GM04503 (cell line): ENCODE measurements at places on chromosomes 1 and 21.

GRCh38 chr21:43744725-43745124 is 25.8 kb downstream of the PDXK start:
- no peak for DNase-seq

GRCh38 chr1:177665935-177666334 is 303.9 kb downstream of the SEC16B start:
- DNase-seq: no peak

- no peak for DNase-seq
Observed at GRCh38 chr1:59204001-59204400, 92.9 kb upstream of the FGGY start.

DNA sequence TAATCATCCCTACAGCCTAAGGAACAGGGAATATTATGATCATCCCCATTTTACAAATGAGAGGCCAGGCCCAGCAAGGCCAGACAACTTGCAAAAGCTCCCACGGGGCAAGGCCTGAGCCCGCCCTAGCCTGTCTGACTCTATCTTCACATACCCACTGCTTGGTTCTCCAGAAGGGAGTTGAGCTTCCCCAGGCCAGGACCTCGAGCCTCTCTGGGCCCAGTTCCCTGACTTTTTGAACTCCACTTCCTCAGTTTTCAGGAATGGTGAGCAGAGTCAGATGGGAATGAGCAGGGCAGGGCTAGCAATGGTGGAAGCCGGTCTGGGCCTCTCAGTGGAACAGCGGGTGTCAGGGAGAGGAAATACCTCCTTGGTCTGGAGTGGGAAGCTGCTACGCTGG is 39.3 kb downstream of the CACNA1S start:
- no peak for DNase-seq

GRCh38 chr1:173122344-173122935 is 71.7 kb upstream of the TNFSF18 start:
- DNase-seq: no peak

GRCh38 chr1:204503122-204503912 is 8.7 kb upstream of the PIK3C2B start:
- DNase-seq: no peak

DNA sequence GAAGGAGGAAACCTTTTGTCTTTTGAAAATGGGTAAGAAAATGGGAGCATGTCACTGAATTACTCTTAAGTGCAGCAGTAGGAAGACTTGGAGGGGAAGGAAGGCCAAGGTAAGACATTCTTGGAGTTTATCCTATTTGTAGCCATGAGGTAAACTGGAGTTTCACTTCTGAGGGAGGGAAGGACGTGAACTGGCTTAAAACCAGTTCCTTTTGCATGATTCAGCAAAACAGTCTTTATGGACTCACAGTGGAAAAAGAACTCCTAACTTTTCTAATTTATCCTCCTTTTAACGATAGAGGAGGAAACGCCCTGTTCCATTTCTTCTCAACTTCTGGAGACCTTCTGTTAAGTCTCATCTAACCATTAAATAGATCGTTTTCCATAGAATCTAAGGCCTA is 2.5 kb downstream of the PRDX6 start:
- no peak for DNase-seq

- DNase-seq: no peak
Observed at GRCh38 chr1:93344886-93345632, 648 bp upstream of the DR1 start.

DNA sequence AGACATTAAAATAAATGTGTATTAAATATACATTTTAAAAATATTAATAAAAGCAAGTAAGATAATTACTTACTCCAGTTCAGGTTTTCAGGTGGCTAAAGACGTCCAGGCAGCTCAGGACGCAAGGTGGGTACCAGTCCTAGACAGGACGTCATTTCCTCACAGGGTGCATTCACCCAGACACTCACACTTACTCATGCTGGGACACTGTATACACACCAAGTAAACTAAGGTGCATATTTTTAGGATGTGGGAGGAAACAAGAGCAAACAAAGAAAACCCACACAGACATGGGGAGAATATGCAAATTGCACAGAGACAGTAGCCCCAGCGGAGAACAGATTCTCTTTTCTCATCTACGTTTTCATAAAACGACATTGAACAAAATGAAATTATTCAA is 457.9 kb downstream of the BRINP3 start:
- DNase-seq: no peak

GRCh38 chr1:245276445-245276844 is 121.7 kb downstream of the KIF26B start:
- DNase-seq: no peak

DNA sequence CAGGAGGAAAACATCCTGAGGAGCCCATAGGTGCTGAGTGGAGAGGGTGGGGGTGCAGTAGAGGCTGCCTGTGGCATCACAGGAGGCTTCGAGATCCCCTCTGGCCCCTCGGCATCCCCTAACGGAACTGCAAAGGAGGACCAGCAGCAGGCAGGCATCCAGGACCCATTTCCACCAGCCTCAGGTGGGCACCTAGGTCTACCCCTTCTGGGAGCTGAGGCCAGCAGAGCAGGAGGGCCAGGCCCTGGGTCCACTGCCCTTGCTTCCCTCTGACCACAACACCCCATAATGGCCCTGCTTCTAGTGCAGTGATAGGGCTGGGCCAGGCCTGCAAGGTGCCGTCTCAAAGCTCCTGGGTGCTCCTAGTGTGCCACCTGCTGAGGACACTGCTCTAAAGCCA is 723.0 kb downstream of the PTPRU start:
- no peak for DNase-seq

DNA sequence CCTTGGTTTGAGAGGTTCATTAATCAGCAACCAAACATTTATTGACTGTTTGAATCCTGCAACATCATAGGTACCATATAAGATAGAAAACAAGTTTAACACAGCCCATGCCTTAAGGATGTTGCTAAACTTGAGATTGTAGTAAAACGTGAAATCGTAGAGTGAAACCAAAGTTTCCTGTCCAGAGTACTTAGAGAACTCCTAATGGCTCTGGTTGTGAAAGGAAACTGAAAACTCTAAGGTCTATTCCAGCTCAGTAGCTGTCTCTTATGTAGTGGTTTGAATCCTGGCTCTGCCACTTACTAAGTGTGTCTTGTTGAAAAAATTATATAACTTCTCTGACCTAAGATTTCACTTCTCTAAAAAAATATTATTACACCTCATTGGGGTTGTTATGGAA is 310.9 kb downstream of the NTNG1 start:
- DNase-seq: no peak

DNA sequence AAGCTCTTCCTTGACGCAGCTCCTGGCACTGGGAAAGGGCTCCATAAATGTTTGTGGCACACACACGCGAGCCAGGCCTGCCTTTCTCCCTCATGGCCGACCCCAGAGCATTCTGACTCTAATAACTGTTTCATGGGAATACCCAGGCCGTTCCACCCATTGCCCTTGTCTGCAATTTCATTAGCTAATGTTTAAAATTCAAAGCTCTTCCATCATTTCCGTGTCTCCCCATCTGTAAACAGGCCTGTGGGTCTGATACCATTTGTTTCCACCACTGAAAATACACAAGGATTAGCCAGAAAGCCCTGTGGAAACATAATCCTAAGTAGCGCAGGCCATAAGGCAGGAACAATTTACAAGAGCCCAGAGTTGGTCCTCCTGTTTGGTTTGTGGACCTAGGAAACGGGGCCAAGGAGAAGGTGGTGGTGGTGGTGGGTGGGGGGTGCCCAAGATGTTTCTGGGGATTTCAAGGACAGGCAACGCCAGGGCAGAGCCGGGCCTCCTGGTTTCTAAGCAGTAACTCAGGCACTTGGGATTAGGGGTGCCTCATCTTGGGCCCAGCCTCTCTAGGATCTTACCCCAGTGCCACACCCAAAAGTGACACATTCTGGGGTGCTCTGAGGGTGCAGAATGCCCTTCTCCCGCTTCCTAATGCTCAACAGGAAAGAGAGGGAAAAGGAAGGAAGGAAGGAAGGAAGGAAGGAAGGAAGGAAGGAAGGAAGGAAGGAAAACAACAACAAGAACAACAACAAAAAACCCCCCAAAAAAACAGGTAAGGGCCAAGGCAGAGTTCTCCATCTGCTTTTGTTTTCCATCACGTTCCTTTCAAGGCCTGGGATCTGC is 79.4 kb downstream of the SSBP3 start:
- DNase-seq: no peak

DNA sequence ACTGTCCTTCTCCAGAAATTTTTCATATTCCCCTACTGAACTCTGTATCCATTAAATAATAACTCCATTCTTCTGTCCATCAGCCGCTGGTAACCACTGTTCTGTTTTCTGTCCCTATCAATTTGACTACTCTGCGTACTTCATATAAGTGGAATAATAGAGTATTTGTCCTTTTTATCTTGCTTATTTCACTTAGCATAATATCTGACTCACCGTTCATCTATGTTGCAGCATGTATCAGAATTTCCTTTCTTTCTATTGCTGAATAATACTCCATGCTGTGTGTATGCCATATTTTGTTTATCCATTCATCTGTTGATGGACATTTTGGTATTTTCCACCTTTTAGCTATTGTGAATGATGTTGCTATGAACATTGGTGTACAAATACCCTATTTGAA is 71.9 kb downstream of the CEP350 start:
- DNase-seq: no peak

DNA sequence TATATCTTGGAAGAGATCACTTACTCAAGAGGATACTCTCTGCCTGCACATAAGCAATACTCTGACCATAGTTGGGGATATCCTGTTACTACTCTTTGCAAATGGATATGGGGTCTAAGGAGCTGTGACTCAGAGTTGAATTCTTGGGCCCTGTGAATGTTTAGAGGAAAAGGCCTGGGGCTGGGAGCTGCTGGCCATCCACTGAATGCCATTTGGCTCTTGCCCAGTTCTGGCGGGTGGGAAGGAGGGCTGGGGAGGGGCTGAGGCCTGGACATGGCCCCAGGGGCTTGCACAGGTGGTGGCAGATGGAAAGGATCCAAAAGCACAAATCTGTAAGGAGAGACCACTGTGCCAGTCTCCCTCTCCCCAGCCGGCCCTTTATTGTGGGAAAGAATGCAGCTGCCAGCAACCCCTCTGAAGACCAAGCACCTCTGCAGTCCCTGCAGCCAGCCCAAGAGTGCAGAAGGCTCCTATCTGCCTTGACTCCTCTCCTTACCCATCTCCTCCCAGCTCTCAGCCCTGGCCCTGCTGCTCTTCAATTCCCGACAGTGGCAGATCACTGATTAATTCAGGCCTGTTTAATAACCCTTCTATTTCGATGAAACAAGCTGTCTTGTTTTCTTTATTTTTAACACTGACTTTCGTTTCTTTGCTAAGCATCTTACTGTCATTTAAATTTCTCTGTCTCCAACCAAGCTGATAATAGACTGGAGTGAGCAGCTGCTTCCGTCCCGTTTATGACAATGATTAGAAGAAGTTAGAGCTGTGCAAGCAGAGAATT is 12.1 kb downstream of the PLXNA2 start:
- no peak for DNase-seq

DNA sequence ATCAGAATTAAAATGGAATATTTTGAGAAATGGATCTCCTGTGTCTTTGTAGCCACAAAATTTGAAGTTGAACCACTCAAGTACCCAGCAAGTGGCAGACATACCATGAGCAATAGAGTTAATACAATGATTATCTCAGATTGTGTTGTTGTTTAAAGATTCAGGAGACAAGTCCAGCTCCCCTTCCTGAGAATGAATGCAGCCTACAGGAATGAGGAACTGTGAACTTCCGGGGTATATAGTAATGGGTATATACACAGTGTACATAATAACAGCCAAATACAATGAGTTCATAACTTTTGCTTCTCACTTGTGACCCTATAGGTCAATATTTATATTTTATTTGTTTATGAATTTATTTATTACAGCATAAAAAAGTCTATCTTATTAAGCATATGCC is 445.0 kb downstream of the SETD4 start:
- DNase-seq: no peak

GRCh38 chr1:110173466-110174105 is 23.3 kb downstream of the SLC6A17 start:
- DNase-seq: no peak

DNA sequence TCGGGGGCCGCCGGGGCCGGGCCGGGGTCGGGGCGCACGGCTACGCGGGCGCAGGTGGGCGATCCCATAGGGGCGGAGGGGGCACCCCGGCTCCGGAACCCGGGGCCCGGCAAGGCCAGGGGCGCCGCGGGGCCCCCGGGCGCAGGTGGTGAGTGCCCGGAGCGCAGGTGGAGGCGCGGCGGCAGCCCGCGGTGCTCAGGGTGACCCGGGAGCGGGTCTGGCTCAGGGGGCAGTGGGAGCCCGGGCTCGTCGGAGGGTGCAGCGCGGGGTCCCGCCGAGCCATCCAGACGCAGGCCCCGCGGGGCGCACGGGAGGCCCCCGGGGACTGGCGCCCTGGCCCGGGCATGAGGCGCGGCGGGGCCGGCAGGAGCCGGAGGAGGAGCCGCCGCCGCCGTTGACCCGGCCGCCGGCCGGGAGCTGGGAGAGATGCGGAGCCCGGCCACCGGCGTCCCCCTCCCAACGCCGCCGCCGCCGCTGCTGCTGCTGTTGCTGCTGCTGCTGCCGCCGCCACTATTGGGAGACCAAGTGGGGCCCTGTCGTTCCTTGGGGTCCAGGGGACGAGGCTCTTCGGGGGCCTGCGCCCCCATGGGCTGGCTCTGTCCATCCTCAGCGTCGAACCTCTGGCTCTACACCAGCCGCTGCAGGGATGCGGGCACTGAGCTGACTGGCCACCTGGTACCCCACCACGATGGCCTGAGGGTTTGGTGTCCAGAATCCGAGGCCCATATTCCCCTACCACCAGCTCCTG is 489 bp downstream of the CELSR2 start:
- DNase-seq: no peak

GRCh38 chr1:5856246-5856815 is 135.9 kb downstream of the NPHP4 start:
- DNase-seq: no peak

DNA sequence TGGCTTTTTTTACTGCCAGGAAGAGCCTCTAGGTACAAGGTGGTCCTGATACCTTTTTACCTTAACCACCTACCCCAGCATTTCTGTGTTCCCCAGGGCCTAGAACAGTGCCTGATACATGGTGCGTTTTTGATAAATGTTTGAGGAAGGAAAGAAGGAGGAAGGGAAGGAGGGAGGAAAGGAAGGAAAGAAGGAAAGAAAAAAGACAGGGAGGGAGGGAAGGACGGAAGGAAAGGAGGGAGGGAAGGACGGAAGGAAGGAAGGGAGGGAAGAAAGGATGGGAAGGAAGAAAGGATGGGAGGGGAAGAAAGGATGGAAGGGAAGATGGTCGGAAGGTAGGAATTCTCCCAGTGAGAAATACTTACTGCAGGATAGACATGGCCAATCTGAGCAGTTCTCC is 12.0 kb upstream of the MAGOH start:
- no peak for DNase-seq

DNA sequence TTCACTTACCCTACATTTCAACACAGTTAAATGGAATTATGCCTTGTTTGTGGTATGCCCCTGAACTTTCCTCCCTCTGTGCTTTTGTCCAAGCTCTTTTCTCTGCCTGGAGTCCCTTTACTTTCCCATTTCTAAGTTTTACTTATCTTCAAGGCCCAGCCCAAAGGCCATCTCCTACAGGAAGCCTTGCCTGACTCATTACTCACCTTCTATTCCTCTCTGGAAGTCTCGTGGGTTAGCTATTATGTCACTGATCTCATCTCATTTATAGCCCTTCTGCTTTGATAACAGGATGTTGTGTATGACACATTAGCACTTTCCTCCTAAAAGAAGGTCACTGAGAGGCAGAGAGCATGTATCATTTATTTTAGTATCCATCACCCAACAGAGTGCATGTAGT is 78.8 kb upstream of the CD1D start:
- peak; percentile 31 for DNase-seq

- DNase-seq: peak; percentile 3
Observed at GRCh38 chr1:23664837-23665795, 26.5 kb upstream of the RPL11 start.
